ENCODE measurements at places on chromosomes 3 and 15.

DNA sequence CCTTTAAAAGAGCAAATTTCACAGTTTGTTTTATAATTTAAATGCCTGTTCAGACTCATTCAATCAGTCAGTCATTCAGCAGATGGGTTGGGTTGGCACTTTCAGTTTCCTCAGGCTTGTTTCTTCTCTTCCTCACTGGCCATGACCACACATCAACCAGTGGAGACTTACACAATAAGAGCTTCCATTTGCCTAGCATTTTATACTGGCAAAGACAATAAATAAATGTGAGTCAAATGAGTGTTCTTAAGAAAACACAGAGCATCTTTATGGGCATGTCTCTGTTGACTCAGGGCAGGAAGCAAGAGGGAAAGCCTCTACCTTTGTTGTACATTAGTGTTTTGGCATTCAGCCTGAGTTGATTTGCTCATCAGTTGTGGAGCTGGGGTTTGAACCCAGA, 122.6 kb downstream of the EPHB1 start:
- no peak for DNase-seq

DNA sequence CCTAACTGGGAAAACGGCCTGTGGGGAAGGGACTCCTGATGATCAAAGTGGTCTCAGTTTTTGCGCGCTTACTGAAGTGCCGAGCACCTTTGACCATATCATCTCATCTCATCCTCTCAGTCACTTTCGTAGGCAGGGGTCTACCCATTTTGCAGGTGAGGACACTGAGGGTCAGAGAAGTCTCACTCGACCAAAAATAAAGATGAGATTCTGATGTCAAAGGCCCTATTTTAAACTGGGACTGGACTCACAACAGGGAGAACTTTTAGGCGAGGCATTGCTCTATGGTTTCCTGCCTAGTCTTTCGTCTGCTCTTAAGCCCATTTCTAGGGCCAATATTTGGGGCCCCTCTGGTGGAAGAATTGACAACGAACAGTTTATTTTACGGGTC, 830 bp downstream of the SLC6A11 start:
- DNase-seq, result no peak

DNA sequence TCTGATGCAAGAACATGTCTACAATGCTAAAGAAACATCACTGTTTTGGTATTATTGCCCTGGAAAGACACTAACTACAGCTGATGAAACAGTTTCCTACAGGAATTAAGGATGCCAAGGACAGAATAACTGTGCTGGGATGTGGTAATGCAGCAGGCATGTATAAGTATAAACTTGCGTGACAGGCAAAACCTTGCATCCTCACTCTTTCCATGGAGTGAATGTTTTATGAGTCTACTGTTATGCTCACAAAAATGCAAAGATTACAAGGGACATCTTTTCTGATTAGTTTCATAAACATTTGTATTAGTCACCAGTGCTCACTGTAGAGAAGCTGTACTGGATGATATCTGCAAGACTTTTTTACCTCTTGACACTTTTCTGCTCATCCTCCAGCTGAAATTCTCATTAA, 143.6 kb downstream of the NAALADL2 start:
- no peak for DNase-seq

GRCh38 chr15:62966294-62967078, 76.1 kb upstream of the TPM1 start:
- no peak for DNase-seq

GRCh38 chr15:29676961-29677402, 145.3 kb downstream of the TJP1 start:
- DNase-seq, result no peak

DNA sequence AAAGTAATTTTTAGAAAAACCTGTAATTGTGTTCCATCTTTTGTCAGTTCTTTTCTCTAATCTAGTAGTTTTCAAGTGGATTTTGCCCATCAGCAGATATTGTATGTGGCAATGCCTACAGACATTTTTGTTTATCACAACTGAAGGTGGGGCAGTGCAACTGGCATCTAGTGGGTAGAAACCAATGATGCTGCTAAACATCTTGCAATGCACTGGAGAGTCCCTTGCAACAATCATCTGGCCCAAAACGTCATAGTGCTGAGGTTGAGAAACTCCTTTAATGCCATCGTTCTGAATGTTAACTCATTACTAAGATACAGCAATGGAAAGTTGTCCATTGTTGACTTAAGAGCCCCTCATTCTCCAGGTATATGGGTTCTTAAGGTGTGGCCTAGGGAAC, 80.1 kb downstream of the BTD start:
- no peak for DNase-seq

DNA sequence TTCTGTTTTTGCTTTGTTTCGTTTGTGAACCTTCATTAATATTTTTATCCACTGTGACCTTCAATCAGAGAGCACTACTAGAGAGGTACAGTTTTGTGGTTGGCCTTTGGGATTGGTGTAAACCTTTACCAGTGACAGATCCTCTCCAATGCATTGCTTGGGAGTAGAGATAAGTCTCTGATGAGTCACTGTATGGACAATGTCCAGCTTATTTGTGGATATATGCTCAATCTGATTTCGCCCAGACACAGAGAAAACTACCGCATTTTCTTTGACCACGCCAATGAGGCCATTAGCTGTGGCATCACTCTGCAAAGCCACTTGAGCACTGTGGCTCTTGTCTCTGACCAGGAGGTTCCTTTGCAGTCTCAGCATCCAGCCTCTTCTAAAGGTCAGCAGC, 964.7 kb downstream of the TUSC7 start:
- no peak for DNase-seq
